SW480 (cell line): ENCODE measurements at places on chromosomes 4 and X.

GRCh38 chr4:182203872-182204411 lies 39.3 kb upstream of the TENM3 start:
- no peak for DNase-seq

DNA sequence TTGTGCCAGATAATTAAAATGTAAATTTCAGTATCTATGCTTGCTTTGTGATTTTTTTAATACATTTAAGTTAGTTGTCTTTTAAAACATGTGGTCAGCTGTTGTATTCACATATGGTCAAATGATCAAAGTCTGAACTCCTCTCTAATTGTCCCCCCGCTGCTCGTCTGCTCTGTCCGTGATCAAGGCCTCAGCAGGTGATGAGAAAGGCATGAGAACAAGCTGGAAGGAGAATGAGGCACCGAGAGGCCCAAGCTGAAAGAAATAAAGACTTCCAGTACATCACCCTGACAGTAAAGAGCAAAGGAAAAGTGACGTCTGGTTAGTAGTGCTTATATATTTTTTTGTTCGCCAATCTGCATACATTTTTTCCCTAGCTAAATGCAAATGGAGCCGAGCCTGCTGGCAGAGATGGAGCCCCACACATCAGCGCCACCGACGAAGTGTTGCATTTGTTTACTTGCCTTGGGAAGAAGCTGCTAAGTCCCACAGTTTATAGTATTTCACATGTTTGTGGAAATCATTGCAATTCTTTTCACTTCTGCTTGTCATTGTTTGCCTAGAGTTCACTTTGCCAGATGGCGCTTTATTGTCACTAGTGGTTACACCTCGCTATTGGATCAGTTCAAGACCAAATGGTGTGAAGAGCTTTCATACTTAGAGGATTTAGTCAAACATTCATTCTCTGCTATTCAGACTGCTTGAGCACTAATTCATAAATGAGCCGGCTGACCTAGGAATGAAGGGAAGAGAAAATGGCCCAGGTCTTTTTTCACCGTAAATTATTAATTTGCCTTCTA lies 181.5 kb downstream of the ZIC3 start:
- DNase-seq: no peak

GRCh38 chrX:46251755-46252154 lies 293.5 kb downstream of the ZNF674 start:
- peak; percentile 56 for DNase-seq

DNA sequence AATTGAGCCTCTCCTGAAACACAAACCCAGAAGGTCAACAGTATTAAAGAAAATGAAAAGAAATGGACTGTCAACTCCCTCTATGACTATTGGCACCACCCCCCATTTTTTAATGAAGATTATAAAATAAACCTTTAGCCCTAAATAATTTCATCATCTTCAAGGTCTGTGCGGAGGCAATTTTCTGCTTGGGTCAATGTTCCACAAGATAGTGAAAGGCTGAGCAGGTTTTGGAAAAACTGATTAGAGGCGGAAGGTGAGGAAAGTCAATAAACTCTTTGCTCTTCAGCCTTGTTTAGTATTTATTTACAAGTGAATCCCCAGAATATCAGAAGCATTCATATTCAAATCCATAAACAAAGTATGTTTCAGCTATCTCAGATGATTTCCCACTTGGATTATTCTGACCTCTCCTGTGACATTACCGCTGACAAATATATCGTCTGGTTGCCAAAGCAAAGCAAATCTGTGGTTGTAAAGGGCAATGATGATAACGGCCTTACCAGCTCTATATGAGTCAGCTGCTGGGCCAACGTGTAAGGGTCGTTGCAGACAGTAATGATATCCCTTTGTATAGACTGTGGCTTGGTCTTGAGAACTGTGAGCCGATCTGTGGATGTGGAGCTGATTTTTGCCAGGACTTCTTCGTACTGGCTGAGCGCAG lies 24.0 kb downstream of the RASGEF1B start:
- DNase-seq: no peak

DNA sequence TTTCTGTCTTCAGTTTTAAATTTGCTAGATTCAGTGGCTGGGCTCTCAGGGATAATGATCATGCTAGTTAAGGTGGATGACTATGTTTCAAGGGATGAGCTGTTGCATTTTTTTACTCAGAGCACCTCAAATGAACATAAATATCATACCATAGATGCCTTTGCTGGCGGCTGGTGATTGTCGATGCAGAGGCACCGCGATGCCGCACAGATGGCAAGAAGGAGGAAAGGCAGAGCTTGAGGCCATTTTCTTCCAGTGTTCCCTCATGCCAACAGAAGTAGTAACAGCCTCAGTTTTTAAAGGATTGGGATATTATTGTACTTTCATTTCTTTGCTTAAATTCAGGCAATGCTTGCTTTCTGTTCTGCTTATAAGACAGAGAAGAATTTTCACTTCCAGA lies 654.7 kb upstream of the IGFBP7 start:
- DNase-seq: no peak

- no peak for DNase-seq
These were observed 2.7 kb downstream of the EPHA5 start for GRCh38 chr4:65667506-65668041.

DNA sequence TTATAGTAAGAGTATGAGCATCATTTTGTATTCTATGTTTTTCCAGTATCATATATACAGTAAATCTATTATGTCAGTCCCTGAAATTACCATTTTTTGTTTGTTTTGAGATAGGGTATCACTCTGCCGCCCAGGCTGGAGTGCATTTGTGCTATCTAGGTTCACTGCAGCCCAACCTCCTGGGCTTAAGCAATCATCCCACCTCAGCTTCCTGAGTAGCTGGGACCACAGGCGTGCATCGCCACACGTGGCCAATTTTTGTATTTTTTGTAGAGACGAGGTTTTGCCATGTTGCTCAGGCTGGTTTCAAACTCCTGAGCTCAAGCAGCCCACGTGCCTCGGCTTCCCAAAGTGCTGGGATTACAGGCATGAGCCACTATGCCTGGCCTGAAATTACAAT lies 85.6 kb downstream of the ZNF330 start:
- DNase-seq: no peak
